Upper lobe of left lung (tissue), 6 donors: ENCODE measurements at places on chromosomes 3 and 15. TPM values are rescaled to one million over a fixed set of nuclear protein-coding genes. Genes with fewer than 3 reads are reported as not detected.
A peak's percentile ranks its signal among the peaks of the same experiment; 100 is the strongest.

GOLGA8H gene
- total RNA-seq: 0.61 TPM

SIDT1 gene
- 3.7 TPM for total RNA-seq

NAA80 gene
- total RNA-seq: 33.5 TPM

CCK gene
- 3.3 TPM for total RNA-seq

CCR2 gene
- 5.1 TPM for total RNA-seq

SMAD6 gene
- 182 TPM for total RNA-seq

DNA sequence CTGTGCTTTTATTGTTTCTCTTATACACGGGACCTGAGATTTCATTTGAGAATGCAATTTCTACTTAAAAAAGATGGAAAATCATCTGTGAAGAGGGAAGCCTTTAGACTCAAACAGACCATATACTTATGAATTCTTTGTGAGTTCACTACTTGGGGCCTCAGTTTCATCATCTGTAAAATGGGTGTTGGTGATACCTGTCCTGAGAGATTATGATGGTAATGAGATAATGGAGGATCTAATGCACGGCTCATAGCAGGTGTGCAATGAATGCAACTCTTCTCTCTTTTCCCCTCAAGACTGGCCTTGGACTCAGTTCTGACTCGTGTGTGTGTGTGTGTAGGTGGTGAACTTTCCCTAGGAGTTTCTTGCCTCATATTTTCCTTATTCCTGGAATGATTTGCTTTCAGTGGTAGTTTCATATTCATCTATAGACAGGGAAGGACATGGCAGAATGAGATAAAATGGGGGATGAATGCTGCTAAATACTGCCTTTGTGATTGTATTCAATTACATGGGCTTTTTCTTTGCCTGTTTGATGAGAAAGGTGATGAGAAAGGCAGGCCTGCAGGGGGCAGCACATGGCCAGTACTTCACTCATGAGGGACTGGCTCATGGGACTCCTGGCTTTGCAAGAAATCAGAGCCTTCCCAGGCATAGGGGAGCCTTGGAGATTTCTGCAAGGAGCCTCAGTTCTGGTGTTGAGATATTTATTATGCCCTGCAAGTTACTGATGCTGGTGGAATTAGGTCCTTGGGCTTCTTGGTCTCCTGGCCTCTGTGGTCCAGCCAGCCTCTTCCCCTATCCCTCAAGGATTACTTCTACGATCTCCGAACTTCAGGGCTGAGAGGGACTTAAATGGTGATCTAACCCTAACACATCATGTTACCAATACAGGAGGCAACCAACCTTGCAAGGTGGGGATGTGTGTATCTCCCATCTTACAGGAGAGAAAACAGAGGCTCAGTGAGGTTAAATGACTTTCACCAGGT lies 70.7 kb downstream of the RPLP1 start:
- DNase-seq: peak; percentile 78

DNA sequence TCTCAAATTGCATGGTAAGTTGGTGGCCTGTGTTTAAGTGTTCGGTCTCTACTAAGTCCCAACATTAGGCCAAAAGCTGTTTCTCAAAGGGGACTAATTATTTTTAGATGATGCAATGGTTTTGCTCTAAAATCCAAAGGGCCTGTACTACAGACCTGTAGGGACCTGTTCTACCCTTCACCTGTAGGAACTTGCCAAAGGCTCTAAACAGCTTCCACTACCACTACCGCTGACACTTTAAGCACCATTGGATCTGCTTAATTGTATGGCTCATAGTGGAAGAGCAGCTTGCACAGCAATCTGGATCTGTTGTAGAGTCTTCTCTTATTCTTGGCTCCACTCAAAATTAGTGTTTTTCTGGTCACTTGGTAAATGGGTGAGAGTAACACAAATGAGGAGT lies 346.8 kb downstream of the EPHA6 start:
- no peak for DNase-seq

- no peak for DNase-seq
Observed at GRCh38 chr3:156317462-156318074, 197.2 kb downstream of the KCNAB1 start.

- DNase-seq: no peak
Observed at GRCh38 chr15:90596943-90597342, 67.2 kb downstream of the CRTC3 start.

DNA sequence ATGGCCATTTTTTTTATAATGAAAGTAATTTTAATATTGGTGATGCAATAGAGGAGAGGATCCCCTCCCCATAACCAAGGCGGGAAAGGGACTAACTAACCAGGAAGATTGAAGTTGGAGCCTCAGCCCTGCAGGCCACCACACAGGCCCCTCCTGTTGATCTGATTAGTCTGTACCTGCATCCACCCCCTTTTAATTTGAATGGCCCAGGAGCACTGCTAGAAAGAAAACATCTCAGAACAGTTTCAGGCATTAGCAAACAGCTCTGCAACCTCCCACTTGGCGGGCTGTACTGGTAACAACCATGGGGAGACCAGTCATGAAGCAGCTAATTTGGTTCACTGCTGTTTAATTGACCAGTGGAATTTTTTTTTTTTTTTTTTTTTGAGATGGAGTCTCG lies 10.3 kb downstream of the CAV3 start:
- DNase-seq: no peak

GRCh38 chr3:51588724-51589123 lies 50.2 kb downstream of the RAD54L2 start:
- DNase-seq: no peak

- no peak for DNase-seq
Observed at GRCh38 chr15:85417276-85417675, 36.9 kb downstream of the AKAP13 start.

GRCh38 chr15:89858661-89859458 lies 34.9 kb downstream of the AP3S2 start:
- no peak for DNase-seq

GRCh38 chr3:119223511-119223910 lies 17.2 kb downstream of the B4GALT4 start:
- no peak for DNase-seq

GRCh38 chr3:101120039-101120438 lies 126.8 kb upstream of the ABI3BP start:
- no peak for DNase-seq

- DNase-seq: no peak
Observed at GRCh38 chr15:100208921-100209603, 132.7 kb downstream of the ADAMTS17 start.

DNA sequence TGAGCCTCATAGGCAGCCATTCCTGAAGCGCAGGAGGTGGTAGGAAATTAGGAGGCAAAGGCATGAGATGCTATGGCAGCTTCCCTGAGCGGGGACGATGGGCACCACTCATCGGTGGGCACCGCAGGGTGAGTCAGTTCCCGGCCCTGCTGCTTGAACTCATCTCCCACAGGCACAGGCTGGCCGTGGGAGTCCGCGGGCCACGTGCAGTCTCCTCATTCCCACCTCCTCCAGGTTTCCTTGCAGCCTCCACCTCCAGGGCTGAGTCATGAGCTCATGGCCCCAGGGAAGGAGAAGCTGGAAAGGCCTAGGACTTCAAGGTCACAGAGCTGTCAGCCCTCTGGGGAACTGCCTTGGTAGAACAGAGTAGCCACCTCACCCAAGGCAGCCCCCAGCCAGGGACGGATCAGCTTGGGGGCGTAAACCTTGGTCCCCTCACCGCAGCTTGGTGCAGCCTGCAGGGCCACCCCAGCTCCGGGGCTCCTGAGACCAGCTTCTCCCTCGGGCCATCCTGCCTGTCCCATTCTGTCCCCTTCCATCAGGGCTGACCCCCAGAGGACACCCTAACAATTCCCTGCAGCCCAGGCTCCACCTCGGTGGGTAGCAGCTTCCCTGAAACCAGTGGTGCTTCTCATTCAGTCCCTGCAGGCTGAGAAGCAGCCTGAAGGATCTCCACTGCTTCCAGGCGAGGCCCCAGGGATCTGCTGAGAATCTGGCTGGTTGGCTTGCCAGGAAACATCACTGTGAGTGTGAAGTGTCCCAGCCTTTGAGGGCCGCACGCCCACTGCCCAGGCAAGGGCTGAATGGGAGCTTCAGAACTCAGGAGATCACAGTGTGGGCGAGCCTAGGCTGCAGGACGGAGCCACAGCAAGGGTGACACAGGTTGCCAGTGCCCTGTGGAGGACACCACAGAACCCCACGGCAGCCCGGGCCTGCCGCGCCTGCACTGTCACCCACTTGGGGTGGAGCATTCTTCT lies 150.7 kb upstream of the MEF2A start:
- DNase-seq: no peak

DNA sequence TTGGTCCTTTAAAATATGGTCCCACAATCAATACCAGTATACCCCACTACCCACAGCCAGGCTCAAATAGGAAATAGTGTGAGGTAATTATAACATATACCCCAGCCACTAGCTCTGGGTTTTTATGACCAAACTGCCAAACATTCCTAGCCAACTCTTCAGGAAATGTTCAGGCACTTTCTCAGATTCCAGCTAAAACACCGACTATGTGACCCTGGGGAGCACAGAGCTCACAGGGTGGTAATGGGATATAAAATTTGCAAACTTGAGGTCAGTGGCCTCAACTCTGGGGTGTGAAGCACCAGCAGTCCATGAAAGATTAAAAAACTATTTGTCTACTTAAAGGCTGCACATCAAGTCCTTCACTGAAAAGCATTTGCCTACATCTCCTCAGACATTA lies 12.9 kb downstream of the FBN1 start:
- no peak for DNase-seq

DNA sequence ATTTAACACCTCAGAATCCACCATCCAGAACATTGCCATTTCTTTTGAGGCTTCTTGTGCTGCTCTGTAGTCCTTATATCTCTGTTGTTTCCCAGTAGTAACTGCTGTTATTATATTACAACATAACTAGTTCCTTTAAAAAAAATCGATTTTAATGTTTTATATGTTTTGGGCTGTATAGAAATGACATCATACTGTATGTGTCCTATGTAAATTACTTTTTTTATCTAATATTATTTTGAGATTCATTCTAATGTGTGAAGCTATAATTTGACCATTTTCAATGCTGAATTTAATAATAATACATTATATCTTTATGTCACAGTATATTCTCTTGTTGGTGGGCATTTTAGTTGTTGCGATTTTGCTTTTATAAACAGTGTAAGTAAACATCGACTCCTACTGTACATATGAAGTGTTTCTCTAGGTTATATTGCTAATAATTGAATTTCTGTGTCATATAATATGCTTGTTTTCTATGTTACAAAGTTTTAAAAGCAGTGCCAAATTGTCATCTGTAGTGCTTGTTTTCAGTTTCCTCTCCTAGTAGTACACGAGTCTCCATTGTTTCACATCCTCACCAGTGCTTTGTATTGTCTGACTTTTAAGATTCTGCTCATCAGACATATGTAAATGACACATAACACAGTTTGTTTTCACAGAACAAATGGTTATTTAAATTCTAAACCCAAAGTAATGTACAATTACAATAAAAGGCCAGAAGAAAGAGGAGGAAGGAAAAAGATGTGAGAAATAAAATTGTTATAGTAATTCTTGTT lies 172.0 kb upstream of the LRRFIP2 start:
- no peak for DNase-seq

DNA sequence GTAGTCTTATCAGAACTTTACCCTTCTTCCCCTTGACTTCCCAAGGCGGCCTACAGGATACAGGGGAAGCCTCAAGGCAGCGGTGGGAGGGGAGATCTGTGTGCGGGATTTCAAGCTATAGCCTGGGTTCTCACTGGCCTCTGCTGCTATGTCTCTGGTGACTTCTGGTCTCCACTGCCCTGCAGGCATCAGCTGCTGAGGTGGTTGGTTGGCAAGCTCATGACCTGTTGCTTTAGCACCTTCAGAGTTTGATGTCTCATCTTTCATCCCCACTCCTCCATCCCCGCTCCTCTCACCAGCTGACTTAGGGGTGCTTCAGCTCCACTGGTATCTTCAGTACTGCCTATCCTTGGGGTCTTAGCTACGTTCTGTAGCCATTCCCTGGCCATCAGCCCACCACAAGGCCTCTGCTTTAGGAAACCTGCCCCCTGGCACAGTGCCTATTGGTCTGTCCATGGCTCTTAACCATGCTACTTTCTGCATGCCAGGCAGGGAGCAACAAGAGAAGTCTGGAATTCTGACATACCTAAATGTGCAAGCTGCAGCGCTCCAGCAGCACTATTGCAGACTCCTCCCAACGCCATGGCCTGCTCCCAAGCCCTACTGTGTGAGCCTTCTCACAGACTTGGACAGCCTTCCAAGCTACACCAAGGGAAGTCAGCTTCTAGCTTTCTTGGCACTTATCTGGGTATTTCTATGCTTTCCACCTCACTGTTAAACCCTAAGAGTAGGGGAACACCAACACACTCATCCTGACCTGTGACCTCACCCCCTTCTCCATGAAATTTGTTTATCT lies 1.8 kb upstream of the YEATS2 start:
- DNase-seq: no peak
